ENCODE measurements at places on chromosomes 4 and X. TPM values are rescaled to one million over a fixed set of nuclear protein-coding genes. Genes with fewer than 3 reads are reported as not detected.

DNA sequence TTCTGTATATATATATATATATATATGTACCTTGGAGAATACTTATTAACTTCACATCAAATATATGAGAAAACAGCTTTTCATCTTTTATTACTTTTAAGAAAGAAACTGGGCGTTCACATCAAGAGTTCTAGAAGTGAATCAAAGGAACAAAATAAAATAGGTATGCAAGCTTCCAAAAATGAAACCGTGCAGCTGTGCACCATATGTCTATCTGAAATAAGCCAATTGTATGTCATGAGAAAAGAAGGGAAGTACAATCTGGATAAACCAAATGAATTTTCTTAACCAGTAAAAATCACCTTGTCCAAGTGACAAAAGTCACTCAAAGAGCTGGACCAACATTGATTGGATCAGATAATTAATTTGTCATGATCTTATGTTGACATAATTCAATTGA lies 405.4 kb upstream of the TECRL start:
- no peak for DNase-seq
- H3K4me1 ChIP-seq = no peaks in the 10 kb centered on the region
- H3K4me3 ChIP-seq = no peak overlapping the region
- H3K27ac ChIP-seq = no peak overlapping the region

GRCh38 chr4:22179124-22179874 lies 230.7 kb upstream of the KCNIP4 start:
- peak; percentile 72 for DNase-seq
- H3K4me1 ChIP-seq = peaks cover 14% of the 10 kb centered on the region
- H3K27me3 ChIP-seq = no peaks in the 10 kb centered on the region

DNA sequence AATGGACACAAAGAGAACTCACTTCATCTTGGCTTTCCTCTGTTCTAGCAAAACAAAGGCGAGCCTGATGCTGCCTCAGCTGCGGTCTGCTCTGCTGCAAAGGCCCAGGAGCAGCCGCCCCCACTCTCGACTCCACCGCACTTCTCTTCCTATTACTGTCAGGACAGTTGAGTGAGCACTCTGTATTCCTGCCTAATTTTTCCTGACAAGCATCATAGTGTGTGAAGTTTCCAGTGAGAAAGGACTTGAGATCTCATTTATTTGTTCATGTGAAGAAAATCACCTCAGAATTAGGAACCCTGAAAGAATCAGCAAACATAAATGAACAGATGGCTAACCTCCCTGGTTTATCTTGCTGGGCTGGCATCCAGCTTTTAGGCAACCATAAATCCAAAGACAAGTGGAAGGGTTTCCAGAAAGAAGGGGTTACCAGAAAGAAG lies 15.6 kb downstream of the SCARB2 start:
- H3K27me3 ChIP-seq = no peaks in the 10 kb centered on the region
- H3K36me3 ChIP-seq = peaks cover 13% of the 10 kb centered on the region
- H3K4me3 ChIP-seq = no peak overlapping the region

DNA sequence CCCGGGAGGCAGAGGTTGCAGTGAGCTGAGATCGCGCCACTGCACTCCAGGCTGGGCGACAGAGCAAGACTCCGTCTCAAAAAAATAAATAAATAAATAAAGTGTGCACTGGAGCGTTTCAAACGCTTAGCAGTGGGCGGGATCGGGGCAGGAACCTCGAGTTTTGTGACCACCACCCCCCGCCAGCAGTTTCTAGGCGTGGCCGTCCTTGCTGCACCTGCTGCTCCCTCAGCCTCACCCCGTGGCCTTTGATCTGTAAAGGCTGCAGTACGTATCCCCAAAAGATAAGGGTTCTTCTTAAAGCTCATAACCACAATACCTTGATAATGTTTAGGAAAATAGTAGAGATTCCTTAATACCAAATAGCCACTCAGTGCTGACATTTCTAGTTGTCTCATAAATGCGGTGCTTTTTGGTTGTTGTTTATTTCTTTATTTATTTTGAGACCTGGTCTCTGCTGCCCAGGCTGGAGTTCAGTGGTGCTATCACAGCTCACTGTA lies 33.2 kb downstream of the PCGF3 start:
- H3K4me3 ChIP-seq = no peak overlapping the region
- no peaks in the 10 kb centered on the region for H3K27me3 ChIP-seq
- H3K27ac ChIP-seq = no peak overlapping the region
- H3K36me3 ChIP-seq = peaks cover 74% of the 10 kb centered on the region
- H3K4me1 ChIP-seq = peaks cover 3% of the 10 kb centered on the region

DNA sequence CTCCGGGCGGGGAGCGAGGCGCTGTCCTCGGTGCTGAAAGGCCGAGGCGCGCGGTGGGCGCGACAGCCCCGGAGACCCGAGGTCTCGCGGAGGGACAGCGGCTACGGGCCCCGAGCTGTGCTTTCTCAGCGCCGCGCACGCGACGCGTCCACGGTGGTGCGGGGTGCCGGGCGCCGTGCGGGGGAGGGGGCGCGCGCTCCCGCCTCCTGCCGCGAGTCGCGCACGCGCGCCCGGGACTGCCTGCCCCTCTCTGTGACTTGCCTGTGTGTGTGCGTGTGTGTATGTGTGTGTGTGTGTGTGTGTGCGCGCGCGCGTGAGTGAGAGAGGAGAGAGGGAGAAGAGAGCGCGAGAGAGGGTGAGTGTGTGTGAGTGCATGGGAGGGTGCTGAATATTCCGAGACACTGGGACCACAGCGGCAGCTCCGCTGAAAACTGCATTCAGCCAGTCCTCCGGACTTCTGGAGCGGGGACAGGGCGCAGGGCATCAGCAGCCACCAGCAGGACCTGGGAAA lies at the start of gene GRIA2:
Gene GRIA2, plus strand, starts transcription at position 358 of the 511 bp plus-strand sequence. CDS start 315 bp downstream, outside the sequence.
- peaks cover 5% of the 10 kb centered on the region for H3K4me1 ChIP-seq
- H3K27ac ChIP-seq = no peak within 1 kb of the TSS
- H3K4me3 ChIP-seq = peak within 1 kb of the TSS; percentile 61
- peaks cover 32% of the 10 kb centered on the region for H3K27me3 ChIP-seq
- DNase-seq = no peak
- H3K36me3 ChIP-seq = no peaks in the 10 kb centered on the region

DNA sequence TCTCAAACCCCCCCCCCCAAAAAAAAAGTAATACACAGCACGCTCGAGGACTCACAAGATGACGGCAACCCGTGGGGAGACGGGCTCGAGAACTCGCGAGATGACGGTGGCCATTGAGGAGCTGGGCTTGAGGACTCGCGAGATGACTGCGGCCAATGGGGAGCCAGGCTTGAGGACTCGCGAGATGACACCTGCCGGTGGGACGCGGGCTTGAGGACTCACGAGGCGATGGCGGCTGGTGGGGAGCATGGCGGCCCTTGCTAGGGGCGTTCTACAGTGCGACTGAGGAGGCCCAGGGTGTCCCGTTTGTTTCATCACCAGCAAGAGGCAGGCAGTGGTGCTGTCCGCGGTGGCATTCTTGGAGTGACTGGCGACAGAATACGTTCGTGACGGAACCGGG lies 172.4 kb upstream of the MAGEB16 start:
- H3K27me3 ChIP-seq = no peaks in the 10 kb centered on the region
- DNase-seq = no peak
- no peak overlapping the region for H3K4me3 ChIP-seq
- H3K4me1 ChIP-seq = no peaks in the 10 kb centered on the region
- H3K27ac ChIP-seq = no peak overlapping the region

- no peaks in the 10 kb centered on the region for H3K36me3 ChIP-seq
- no peak overlapping the region for H3K4me3 ChIP-seq
- peaks cover 90% of the 10 kb centered on the region for H3K27me3 ChIP-seq
Measured at GRCh38 chrX:154321594-154321993, 26.0 kb downstream of the TKTL1 start.

The ARL9 gene
- total RNA-seq = 0.22 TPM

The BRS3 gene
- total RNA-seq = not detected
